ENCODE measurements at places on chromosomes 5 and 9.

DNA sequence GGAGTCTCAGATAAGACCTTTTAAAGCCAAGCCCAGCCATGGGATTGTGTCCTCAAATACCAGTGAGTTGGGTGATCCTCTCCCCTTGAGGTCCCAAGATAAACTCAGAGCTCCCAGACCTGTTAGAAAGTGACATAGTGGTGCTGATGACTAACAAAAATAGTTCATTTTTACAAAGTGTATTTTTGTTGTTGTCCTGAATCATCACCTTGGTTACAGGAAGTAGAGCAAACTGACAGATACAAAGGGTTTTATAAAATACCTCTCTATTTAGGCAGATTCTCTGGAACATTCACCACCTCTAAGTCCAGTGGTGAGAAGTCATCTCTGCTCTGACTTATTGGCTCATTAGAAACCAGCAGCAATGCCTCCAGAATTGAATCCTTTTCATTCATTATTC lies 259.3 kb downstream of the CEMIP2 start:
- DNase-seq = no peak

DNA sequence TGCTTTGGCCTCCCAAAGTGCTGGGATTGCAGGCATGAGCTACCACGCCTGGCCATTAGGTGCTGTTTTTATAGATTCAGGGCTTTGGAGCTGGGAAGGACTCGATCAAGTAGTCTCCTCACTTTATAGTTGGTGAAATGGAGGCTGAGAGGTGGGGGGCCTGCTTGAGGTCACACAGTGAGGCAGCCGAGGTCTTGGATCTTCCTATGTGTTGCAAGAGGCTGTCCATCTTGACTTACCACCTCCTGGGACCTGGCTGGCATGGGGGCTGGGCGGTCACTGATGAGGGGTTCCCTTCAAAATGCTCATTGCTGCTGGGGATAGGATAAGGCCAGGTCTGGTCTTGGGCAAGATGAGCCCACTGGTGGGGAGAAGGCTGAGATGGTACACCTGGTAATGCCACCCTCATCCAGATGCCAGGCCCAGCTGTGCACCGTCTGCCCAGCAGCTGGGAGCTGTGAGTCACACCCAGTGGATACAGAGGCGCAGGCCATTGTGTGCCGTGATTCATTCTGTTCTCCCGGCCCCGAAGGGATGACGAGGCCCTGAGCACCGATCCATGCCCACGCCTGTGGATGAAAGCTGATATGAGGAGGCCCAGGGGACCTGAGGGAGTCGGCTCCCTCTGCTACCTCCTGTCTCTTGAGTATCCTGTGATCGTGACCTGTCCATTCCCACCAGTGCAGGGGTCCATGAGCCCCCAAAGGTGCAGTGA lies 10.5 kb upstream of the NDST1 start:
- no peak for DNase-seq

GRCh38 chr5:168890816-168891812 lies 311.9 kb upstream of the PANK3 start:
- DNase-seq = no peak

GRCh38 chr5:32597041-32597629 lies 11.8 kb downstream of the SUB1 start:
- DNase-seq = no peak

GRCh38 chr9:86994231-86994630 lies 46.9 kb upstream of the GAS1 start:
- no peak for DNase-seq

DNA sequence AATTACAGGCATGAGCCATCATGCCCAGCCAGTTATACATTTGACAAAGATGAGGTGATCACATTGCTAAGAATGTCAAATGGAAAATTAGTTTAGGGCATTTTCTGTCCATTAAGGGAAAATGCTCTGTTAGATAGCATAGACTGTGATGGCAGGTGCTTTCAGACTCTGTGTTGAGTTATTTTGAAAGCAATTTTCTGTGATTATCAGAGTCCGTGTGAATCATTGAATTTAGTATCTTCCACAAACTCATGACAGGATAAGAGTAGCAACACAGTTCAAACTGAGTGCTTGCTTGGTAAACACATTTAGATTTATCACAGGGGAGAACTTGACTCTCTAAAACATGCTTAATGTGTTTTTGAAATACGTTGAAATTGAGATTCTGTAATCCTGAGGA lies 69.0 kb downstream of the GAPVD1 start:
- no peak for DNase-seq

DNA sequence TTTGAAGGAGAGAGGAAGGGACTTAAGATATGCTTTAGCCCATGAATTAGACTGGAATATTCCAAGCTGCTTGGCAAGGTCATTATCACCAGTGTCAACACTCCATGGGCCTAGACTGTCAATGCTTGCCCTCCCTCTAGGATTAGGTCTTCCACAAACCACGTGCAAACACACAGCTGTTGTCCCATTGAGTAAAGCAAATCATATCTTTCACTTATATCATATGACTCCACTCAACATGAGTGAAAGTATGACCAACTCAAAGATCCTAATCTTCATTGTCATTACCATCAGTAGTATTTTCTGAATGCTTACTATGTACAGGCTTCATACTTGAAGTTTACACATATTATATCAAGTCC lies 57.0 kb upstream of the GRAMD2B start:
- no peak for DNase-seq

DNA sequence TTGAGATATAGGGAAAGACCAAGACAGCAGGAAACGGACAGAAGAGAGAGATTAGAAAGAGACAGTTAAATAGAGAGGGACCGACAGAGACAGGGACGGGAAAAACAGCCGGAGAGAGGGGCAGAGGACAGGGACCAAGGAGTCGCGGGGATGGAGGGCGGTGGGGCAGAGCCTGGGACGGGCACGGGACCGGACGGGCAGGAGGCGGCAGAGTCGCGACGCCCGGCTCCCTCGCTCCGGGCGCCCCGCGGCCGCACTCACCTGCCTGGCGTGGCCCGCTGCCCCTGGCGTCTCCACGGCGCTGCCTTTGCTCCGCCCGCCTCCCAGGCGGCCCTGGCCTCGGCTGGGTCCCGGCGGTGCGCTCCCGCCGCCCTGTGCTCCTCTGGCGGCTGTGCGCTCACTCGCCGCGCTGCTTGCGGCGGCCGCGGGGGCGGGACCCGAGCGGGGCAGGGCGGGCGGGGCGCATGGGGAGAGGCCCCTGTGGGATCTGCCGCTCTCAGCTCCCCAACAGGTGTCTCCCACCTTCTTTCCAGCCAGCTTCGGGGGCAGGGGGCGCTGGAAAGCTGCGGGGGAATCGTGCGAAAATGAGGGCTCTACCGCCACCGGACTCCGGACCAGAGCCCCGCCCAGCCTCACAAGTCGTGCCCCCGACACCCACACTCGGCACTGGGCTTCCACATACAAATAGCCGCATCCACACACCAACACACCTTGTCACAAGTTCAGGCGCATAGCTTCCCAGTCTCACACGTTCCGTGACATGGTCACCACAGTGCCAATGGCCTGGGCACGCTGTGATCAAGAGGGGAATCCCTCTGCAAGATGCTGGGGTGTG lies at the start of gene ARID3C:
Gene ARID3C, minus strand, starts transcription at position 411 of the 835 bp plus-strand sequence. CDS start 1,052 bp downstream, outside the sequence.
- DNase-seq = no peak

DNA sequence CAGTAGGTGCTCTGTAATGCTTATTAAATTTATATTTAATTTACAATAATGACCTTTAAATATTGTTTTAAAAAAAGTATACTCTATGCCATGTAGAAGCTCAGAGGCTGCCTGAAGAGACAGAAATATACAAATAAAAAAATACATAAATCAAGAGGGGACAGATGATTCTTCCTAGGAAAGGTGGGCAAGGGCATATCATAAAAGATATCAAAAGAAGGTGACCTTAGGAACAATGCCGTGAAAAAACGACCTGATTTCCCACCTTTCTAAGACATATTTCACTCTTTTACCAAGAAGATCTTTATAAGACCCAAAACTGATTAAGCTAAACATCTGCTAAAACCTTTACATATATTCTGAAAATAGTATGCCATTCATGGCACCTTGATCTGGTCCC lies 128.9 kb downstream of the NFIB start:
- no peak for DNase-seq

GRCh38 chr5:137200906-137201700 lies 298.0 kb downstream of the SPOCK1 start:
- no peak for DNase-seq

DNA sequence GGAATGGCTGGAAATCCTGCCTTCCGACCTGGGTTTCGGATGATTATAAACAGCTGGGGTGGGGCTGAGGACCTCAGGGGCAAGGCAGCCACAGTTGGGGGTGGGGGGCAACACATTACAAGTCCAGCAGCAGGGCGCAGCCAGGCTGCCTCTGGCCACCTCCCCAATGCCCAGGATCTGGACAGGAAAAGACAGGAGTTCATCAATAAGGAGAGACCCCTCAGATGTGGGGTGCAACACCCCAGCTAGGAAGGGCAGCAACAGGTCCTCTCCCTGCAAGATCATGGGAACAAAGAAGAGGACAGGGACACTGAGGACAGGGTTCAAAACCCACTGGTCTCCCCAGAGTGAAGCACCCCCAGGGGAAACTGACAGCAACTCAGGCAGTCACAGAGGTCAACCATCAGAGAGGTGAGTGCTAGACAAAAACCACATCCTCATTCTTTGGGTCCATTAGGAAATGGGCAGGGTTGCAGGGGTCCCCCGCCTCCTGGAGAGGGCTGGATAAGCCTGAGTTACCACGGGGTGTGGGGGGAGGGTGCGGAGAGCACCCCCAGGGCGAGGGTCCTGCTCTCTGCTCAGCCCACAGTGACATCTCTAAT lies 33.5 kb downstream of the SEMA4D start:
- DNase-seq = no peak

DNA sequence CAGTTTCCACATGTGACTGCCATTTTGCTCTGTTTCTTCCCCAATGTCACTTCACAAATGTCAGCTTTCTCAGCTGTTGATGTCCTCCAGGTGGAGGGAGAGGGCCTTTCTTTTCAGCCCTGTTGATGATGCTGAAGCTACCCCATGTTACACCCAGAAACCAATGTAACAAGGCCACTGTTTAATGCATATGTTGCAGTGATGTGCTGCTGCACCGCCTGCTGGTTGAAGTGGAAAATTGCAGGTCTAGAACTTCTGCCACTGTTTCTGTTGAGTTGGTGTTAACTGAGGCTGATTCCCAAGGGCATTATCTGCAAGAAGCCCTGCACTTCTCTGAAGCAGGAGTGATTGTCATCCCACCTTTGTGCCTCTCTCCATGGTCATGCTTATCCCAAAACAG lies 428.4 kb downstream of the KDM4C start:
- no peak for DNase-seq

GRCh38 chr5:159620853-159621540 lies 290.7 kb upstream of the IL12B start:
- DNase-seq = no peak

GRCh38 chr9:122058709-122059108 lies 34.4 kb downstream of the TTLL11 start:
- no peak for DNase-seq

- no peak for DNase-seq
Measured at GRCh38 chr9:133453651-133454050, 6.1 kb upstream of the CACFD1 start.

DNA sequence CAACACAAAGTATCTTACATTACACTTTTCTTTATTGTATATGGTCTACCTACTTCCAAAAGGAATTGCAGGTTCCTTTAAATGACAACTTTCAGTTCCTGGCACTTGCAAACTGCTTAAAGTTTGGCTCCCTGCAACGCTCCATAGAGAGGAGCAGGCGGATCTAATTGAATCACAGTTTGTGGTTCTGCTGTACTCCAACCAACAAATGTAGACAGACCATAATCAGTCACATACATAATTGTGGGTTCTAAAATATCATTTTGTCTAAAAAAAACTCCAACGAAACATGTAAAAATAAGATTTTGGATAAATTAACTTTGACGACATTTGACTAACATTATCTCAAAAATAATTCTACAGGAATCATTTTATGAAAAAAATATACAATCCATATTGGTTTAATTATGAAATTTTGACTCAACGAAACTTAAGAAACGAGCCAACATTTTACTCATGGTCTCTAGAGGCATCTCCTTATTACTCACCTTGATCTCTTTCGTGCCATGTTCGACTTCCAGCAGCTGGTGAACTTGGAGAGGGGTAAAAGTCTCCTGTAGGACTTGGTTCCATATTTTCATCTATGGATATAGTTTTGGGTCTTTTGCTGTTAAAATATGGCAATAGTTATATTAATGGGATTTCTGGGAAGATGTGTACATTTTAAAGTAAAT lies 167.6 kb downstream of the NFIB start:
- DNase-seq = no peak

DNA sequence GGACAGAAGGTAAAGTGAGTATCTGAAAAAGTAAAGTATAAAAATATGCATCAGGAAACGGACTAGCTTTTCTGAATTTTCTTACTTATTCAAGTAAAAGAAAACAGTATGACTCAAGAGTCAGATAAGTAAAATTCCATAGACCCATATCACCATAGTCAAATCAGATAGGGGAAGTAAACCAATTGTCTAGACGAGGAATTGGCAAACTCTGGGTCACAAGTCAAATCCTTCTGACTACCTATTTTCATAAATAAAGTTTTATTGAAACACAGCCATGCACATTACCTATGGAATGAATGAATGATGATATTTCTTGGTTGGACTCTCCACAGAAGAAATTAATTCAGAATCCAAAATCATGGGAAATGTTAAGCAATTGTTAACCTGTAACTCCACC lies 59.1 kb upstream of the TMC1 start:
- no peak for DNase-seq

DNA sequence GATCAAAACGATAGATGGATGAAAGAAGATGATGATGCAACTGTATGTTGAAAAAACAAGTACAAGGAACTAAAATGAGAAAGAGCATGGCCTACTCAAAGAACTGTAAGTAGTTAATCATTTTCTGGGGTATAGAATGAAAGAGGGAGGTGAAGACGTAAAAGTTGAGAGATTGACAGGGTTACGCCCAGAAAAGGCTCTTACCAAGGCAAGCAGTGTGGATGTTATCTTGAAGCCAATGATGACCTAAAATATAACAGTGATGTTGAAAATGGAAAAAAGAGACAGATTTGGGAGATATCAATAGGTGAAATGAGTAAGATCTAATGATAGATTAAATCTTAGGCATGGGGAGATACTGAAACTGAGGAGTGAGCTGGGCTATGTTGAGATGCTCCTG lies 80.4 kb upstream of the GNAQ start:
- no peak for DNase-seq

GRCh38 chr5:24589566-24589965 lies 55.2 kb downstream of the CDH10 start:
- DNase-seq = no peak

DNA sequence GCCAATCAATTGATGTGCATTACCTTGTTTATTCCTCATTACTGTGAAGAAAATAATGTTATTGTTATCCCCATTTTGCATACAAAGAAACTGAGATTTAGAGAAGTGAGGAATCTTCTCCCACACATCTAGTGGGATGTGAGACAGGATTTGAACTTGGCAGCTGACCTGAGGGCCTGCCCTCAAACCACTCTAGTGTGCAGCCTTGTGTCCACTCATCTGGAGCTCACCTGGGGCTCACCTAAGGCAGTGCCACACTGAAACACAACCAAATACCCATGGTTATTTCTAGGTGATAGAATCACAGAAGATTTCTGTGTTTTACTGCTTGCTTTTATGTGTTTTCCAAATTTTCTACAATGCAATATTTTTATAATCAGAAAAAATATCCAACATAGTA lies 94.7 kb upstream of the SAP30L start:
- no peak for DNase-seq

Measured in stimulated activated CD4-positive, alpha-beta T cell treated with anti-CD3 and anti-CD28 coated beads, TNF-alpha, amount 100 ng/mL, for 24 hours (primary cell).